ENCODE measurements at places on chromosomes 7 and 10.

- DNase-seq: no peak
Measured at GRCh38 chr7:25763463-25763860, 388.5 kb upstream of the NFE2L3 start.

DNA sequence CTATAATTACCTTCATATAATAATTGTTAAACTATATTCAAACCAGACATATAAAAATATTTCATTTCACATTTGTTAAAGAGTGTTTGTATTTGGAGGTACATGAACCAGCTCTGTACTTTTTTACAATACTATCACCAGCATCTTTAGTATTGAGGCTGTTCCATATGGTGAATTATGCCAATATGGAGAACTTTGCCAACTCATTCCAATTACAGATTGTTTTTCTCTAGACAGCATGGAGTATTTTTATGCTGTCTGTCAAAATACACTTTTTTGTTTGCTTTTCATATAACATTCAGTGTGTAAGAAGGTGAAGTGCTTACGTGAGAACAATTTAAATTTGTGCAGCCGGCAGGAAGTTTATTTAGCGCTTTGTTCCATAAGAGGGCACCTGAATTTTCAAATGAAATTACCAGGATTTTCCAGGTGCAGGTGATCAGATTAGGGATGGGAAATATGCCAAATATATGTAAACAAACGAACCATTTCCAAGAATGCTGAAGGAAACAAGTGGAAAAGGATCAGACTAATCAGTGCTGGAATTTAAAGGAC, 54.9 kb downstream of the SEMA3E start:
- no peak for DNase-seq

- DNase-seq: peak; percentile 2
Measured at GRCh38 chr7:149228831-149229471, 10.5 kb upstream of the ZNF212 start.

- no peak for DNase-seq
Measured at GRCh38 chr7:96308950-96309263, 13.0 kb downstream of the SLC25A13 start.

GRCh38 chr7:95367606-95368005, 28.6 kb downstream of the PON3 start:
- DNase-seq: no peak

DNA sequence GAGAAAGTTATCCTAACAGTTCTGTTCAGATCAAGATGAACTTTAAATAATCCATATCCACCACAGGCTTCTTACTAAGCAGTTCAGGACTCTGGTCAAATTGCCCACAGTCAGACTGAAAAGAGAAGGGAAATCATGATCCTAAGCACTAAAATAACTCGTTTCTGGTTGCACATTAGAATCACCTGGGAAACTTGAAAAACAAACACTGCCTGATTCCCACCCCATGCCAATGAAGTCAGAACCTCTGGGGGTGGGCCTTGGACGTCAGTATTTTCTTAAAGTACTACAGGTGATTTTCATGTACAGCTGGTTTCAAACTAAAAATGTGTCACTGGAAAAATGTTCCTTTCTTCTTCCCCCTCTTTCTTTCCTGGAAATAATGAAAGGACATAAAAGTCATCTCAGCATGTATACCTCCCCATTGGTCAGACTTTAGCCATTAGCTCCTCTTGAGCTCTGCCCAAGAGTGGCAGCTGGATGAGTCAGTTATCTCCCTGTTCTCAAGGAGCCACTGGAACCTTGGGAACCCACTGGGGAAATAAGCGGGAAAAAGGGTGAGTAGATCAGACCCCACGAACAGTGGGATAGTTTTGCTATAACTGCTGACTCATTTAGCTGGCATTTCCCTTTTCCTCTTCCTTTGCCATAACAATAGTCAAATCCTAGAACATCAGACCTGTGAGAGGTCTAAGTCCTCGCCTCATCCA, 75.3 kb upstream of the IL6 start:
- no peak for DNase-seq

GRCh38 chr7:123229426-123229825, 29.7 kb upstream of the SLC13A1 start:
- DNase-seq: no peak

DNA sequence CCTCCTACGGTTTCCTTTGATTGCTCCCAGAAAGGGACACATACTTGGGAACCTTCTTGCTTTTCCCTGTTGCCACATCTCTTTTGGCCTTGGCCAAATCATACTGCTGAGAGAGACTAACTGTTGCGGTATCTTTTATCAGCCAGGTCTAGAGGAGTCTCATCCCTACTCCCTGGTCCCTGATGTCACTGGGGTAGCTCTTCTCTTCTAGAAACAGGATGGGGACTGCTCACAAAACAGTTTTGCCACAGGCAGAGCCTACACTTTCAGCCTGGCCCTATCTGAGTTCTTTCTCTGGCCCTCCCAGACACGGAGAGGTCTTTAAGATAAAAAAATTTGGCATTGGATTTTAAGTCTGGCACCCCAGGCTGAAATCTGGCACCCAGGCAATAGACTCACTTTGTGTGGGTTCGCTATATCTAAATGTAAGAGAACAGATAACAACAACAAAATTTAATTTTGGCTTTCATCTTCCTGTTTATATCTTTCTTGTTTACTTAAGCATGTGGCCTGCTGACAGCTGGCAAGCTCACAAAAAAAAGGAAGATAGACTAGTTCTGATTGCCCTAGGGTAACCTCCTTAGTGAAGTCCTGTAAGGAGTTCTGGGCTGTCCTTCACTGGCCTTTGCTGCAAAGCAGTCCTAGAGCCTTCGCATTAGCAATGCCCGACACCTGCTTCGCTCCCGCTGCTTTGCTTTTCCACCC, 228.3 kb upstream of the NPVF start:
- DNase-seq: peak; percentile 25

GRCh38 chr7:155796381-155797261, 15.6 kb downstream of the SHH start:
- DNase-seq: no peak

DNA sequence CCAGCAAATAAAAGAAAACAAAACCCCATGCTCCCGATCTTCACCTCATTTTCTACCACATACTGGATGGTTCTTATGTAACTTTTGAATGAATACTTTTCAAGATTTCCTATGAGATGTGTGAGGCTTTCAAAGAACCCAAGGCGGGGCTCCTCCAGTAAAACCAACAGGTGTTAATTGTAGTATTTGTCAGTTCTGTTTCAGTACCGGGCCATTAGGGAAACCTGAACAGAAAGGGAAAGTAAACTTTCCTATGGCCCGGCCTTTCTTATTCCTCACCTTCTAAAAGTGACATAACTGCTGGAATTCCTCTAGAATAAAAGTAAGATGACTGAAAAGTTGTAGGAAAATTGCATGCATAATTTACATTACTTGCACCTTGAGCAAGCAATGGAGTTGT, 672.9 kb downstream of the MAGI2 start:
- DNase-seq: no peak

GRCh38 chr10:63711361-63711760, 190.2 kb downstream of the REEP3 start:
- DNase-seq: no peak

DNA sequence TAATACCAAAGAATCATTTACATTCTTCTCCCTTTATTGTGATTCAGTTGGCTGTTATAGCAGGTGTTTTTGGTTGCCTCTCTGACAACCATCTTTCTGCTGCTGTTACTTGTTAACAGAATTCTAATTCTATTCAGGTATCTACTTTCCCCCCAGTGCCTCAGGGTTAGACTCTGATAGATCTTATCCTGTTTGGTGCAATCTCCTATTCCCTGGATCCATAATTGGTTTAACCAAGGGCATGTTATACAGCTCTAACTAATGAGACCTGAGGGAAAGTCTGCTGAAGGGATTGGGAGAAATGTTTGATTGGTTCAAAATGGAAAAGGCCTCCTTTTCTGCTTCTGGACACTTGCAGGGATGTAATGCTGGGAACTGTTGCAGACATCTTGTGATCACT, 161.5 kb downstream of the GPR158 start:
- DNase-seq: no peak

GRCh38 chr7:116447436-116447835, 52.1 kb upstream of the CAV2 start:
- DNase-seq: no peak

DNA sequence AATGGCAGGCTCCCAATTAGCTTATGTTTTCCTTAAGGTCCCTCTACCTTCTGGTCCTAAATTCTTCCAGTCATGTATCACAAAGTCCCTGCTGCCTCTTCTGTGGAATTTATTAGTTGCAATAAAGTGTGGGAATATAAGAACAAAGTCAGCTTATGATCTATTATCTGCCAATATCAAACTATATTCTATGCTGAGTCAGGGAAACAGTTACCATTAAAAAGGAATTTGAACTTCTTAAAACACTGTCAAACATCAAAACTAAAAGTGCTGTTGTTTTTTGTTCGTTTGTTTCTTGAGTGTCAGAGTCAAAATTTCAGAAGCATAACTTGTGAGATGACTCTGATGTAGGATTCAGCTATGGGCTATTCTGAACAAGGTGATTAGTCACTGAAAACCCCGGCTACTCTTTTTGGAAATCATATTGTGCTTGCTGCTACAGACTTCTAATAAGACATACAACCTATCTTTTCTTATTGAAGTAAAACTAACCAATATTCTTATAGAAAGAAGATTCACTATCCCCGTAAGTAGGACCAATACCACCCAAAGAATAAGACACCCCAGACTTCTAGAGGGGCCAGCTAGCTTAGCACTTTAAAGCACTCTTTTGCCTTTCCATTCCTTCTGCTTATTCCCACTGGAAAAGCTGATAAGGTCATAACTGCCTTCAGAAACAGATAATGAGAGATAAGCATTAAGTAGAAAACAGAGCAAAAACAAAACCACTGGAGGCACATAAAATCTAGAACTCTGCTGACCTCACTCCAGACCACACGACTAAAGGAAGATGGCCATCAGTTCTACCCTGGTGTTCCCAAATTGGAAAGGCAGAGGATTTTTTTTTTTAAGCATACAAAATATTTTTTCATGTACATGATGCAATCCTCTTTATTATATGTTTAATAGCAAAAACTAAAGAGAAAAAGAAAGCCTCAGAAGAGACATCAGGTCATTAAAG, 370.6 kb downstream of the PARD3 start:
- DNase-seq: peak; percentile 4

- peak; percentile 52 for DNase-seq
Measured at GRCh38 chr10:118911363-118911762, 118.2 kb upstream of the NANOS1 start.

DNA sequence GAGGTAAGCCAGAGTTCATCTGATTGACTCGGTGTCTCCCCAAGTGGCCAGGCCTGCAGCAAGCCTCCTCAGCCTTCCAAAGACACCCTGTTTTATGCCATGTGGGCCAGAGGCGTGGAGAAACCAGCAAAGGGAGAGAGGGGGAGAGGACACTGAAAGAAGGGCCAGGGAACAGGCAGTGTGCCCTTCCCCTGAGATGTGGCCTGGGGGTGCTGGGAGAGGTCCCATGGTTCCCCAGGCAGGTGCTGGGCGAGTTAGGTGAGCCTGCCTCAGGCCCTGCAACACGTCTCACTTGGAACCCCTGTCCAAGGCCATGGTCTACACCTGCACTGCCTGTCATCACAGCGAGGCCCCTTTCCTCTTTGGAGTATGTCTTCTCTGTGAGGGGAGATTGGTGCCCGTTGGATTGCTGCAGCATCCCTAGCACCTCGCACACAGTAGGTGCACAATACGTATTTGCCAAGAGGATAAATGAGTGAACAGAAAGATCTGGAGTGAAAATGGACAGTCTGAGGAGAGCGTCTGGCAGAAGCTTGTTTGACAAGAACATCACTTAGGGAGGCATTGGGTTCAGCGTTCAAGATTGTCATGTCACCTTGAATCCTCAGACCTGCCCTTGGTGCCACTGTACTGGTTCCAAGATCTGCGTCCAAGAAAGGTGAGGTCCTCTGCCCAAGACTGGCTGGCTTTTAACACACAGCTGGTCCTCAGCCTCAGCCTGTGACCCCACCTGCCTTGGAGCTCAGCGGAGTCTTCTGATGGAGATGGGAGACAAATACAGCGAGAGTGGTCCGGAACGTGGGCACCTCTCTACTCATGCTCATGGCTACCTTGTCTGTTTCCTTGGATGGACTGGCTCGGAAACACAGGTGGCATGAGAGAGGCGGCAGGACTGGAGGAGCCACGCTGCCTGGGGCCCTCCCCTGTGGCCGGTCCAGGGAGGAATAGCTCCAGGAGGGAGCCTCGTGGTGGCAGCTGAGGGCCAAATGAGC, 39.8 kb upstream of the NUB1 start:
- DNase-seq: no peak

- DNase-seq: no peak
Measured at GRCh38 chr7:43307522-43307921, 195.1 kb downstream of the HECW1 start.

- no peak for DNase-seq
Measured at GRCh38 chr10:178723-179122, 43.5 kb downstream of the ZMYND11 start.

- no peak for DNase-seq
Measured at GRCh38 chr7:105826143-105826542, 50.3 kb downstream of the ATXN7L1 start.

GRCh38 chr7:117683430-117684175, 189.6 kb downstream of the CTTNBP2 start:
- DNase-seq: no peak

- DNase-seq: no peak
Measured at GRCh38 chr7:96188591-96188991, 133.3 kb downstream of the SLC25A13 start.

DNA sequence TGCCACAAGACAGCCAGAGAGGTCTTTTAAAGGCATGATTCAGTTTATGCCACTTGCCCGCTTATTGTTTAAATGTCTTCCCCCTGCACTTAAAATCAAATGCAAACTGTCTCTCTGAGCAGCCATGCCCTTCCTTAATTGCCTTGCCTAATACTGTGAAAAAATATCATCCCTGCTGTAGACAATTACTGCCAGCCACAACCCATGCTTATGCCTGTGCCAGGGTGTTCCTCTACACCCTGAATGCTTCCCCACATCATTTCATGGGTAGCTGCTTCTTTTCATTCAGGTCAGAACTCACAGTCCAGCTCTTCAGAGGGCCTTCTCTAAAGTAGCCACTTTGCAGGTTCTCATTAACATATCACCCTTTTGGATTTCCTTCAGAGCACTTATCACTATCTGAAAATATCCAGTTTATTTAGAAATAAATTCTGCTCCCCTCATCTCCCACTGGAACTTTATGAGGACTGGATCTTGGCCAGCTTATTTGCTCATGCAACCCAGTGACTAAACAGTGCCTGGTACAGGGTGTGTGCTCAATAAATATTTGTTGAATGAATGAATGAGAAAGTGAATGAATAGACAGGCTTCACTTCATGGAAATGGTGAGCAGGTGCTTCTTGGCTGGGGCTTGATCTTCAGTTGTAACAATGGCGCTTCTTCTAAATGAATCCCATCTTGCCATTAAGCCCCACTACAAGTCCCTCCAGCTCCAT, 162.4 kb upstream of the MDFIC start:
- no peak for DNase-seq

GRCh38 chr10:123555616-123556015, 110.5 kb upstream of the GPR26 start:
- DNase-seq: no peak
